Kidney (tissue), 22 donors: ENCODE measurements at places on chromosomes 13 and 19. TPM values are rescaled to one million over a fixed set of nuclear protein-coding genes. Genes with fewer than 3 reads are reported as not detected.

Gene PCP2
- total RNA-seq = 6.1 TPM

- DNase-seq = no peak
Observed at GRCh38 chr13:39918620-39919236, 263.3 kb downstream of the COG6 start.

DNA sequence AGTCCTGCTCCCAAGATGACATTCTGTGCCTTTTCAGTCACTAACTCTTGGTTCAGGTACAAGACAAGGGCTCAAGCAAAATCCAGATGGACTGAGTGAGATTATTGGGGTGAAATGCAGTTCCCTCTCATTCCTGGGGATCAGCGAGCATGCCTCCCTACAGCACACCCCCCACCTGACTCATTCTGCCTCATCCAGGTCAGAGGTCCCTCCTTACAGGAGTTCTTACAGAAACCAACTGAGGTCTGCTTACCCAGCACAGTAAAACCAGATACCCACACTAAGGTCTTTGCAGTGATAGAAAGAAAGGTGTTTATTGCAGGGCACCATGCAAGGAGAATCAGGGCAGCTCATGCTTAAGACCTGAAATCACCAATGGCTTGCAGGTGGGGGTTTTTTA lies 21.6 kb upstream of the MRI1 start:
- DNase-seq = no peak

Gene ZNF681
- 3.1 TPM for total RNA-seq

- DNase-seq = no peak
Observed at GRCh38 chr13:112812306-112813055, 122.6 kb downstream of the ATP11A start.

Gene RHPN2
- total RNA-seq = 50.3 TPM
